ENCODE measurements at places on chromosomes 12 and 14.

DNA sequence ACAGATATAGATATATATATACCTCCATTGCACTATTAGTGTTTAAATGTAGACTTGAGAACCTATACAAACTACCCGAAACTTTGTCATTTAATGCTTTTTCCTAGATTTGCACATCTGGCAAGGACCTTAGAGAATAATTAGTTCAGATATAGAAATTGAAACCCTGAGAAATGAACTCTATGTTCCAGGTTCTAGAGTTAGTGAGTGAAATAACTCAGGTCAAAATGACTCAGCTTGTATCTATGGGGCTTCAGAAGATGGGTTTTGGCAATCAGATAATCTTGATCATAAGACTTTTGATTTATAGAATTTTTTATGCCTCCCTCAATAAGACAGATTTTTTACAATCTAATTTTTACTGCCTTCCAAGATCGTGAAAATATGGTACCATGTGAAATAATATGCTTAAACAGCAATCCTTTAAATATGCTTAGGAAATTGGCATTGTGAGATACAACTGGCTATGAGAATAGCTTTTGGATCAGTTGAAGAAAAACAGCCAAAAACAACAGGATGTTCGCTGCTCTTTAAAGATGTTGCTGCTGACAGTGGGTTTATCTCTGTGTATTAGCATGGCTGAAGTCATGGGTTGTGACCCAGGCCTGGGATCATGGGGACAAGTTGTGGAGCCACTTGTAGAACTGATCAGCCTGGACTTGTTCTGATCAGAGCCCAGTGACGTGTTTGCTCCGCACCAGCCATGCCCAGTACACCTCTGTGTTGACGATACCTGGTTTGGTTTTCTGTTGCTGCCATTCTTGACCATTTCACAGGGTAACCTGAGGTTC, 63.6 kb downstream of the TTLL5 start:
- DNase-seq: no peak

- DNase-seq: no peak
Measured at GRCh38 chr12:16593546-16593945, 12.4 kb downstream of the LMO3 start.

DNA sequence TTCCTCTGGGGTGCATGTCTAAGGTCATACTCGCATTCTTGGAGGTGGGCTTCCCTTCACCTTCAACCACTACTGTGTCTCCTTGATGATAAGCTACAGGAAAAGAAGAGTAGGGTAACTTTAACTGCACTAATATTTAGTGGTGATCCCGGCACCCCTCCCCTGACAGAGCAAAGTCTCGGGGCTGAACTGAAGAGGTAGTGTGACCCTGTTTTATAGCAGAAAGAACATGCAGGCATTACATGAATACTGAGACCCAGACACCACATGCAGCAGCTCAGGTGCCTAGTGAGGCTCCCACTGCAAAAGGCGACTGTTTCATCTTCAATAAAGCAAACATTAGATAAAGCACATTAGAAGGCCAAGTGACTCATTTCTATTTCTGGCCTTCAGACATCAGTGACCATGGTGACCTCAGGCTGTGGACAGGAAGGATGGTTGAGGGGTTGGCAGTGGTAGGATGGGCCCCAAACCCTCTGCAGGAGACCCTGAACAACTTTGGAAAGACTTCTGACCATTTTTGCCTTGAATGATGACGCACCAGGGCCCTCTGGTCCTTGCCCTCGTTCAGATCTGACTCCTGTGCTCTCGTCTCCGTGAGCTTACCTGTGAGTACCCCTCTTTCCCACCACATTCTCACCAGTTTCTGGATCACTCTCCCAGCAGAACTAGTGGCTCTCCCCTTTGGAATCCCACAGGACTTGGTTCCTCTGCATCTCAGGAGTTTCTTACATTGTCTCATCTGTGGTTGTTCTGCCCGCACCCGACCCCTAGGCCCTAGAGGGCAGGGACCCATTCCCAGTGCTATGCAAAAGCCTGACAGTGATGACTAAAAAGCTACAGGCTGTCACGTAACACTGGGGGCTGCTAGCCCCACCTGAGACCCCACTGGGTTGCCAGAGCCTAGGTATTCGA, 23.8 kb upstream of the JPH4 start:
- no peak for DNase-seq

DNA sequence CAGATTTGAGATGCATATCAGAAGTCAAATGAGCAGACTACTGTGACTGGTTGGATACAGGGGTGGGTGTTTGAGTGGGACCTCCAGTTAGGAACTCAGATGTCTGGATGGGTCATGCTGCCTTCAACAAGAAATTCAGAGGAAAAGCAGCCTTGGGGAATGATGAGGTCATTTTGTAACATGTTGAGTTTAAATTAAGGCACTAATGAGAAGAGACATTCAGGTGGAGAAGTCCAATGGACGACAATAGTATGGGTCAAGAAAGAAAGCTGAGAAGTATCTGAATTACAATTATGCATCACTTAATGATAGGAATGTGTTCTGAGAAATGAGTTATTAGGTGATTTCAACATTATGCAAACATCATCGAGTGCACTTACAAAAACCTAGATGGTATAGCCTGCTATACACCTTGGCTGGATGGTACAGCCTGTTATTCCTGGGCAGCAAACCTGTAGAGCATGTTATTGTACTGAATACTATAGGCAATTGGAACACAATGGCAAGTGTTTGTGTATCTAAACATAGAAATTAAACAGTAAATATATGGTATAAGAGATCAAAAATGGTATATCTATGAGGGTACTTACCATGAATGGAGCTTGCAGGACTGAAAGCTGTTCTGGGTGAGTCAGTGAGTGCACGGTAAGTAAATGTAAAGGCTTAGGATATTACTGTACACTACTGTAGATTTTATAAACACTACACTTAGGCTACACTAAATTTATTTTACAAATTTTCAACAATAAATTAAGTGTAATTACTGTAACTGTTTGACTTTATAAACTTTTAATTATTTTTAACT, 414.7 kb downstream of the RAD51B start:
- peak; percentile 85 for DNase-seq

DNA sequence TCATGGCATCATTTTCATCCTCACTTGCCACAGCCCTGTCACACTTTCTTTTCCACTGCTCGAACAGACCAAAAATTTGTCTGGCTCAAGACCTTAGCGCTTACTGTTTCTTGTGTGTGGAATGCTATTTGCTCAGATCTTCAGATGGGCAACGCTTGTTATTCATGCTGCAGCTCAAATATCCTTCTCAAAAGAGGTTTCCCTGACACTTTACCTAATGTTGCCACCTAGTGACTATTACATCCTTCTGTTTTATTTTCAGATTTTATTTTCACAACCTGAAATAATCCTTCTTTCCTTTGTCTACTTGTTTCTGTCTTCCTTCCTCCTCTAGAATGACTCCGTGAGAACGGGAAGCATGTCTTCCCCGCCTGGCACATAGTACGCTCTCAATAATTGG, 5.6 kb downstream of the FBXO33 start:
- peak; percentile 29 for DNase-seq

GRCh38 chr14:94161058-94161457, 13.1 kb upstream of the PPP4R4 start:
- DNase-seq: no peak

DNA sequence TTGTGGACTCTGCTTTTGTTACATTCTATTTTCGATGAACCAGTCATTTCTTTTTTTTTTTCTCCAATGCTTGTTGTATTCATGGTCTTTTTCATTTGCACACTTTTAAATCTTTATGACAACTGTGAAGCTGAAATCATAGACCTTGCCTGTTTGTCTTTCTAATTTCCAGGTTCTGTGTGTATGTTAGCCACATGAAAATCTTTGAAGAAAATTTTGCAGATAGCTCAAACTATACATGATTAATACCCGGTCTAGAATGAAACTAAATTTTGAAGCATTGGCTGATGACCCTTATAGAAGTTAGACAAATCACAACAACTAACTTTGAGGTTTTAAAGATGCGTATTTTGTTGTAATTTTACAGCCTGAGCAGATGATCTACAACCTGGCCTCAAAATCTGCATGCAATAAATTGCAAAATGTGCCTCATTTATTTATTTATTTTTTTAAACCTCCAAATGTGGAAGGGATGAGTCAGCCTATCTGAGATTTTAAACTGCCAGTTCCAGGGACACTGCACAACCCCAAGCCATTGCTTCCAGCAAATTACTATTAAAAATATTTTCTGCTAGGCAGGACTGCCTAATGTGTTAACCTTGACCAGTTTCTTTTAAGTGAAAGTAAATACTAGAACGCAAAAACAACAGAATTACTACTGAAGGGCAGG, 96.3 kb upstream of the NAV3 start:
- DNase-seq: peak; percentile 17

DNA sequence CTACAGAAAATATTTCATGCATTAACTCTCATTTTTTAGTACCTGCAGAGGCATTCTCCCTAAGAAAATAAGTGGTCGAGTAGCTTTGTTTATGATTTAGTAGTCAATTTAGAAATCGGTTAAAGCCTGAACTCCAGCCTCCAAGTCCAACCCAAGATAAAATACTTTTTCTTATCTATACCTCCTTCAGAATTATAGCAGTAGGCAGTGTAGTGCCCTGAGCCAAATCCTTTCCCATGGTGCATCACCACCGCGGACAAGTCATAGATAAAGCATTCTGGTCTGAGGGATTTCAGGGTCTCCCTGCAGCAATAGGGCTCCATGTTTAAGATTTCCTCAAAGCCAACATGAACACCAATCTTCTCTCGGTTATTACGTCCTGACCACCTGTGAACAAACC, 30.5 kb downstream of the USP44 start:
- no peak for DNase-seq

DNA sequence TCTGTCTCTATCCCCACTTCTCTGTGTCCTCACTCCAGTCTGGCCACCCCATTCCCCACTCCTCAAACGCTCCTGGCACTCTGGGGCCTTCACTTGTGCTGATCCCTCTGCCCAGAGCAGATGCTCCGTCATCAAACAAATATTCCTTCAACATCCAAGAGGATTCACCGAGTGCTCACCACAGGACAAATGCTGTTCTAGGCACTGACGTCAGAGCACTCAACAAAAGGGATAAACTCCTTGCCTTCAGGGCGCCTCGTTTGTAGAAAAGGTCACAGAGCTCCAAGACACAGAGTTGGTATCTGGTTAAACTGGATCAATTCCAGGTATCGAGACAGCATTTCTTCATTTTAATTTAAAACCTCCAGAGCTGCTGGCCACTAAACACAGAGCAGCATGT, 35.3 kb downstream of the PSMC1 start:
- DNase-seq: no peak

DNA sequence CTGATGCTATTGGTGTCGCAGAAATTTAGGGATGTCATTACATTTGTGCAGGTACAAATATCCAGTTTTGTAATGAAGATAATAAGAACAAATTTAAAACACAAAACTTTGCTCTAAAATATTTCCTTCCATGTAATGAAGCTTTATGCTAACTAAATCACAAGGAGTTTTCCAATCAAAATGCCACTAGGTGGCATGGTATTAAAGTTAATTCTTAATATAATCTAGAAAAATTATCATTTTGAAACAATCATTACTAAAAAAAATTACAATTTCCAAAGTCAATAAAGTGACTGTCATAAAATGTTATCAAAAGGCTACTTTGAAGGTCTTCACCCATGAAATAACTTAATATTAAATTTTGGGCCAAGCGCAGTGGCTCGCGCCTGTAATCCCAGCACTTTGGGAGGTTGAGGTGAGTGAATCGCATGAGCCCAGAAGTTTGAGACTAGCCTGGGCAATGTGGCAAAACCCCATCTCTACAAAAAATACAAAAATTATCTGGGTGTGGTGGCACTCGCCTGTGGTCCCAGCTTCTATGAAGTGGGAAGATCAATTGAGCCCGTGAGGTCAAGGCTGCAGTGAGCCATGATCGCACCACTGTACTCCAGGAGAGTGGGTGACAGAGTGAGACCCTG, 77.4 kb downstream of the KIF21A start:
- no peak for DNase-seq
